ENCODE measurements at places on chromosomes 3 and 15.

GRCh38 chr3:179967622-179968021, 69.1 kb downstream of the PEX5L start:
- DNase-seq, result no peak

DNA sequence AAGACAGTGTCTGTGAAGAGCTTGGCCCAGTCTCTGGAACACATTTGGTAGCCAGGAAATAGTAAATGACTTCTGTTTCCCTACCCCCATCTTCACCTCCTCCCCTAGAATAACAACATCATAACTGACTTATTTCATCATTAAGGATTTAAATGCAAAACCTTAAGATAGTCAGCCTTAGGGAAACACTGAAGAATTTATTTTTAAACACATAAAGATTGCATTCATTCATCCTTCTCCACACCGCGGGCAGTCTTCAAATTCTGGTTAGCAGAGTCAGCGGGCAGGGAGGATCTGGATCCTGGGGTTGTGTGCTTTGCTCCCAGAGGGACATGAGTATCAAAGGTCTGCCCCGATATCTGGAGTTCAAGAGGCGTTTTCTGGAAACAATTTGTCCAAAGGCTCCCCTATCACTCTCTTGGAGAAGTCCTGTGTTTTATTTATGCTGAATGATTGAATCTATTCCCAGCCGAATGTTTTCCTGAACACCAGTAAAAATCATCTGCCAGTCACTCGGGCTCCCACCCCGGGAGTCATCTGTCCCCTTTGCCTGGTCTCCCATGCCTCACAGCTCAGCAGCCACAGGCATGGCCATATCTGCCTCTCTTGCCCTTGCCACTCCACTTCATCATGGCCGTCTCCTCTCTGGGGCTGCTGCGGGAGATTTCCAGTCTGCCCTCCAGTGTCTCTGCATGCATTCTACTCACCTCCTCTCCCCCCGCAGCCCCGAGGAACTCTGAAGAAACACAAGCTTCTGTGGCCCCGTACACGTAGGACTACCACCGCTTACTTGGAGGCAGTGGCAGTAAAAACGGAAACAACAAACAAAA, 234.7 kb upstream of the CTDSPL start:
- DNase-seq, result no peak

DNA sequence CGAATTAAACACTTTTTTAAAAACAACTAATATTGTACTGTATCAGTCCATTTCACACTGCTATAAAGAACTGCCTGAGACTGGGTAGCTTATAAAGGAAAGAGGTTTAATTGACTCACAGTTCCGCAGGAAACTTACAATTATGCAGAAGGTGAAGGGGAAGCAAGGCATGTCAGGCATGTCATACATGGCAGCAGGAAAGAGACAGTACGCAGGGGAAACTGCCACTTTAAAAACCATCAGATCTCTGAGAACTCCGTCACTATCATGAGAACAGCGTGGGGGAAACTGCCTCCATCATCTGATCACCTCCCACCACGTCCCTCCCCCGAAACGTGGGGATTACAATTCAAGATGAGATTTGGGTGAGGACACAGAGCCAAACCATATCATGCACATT, 162.8 kb upstream of the TPM1 start:
- no peak for DNase-seq

DNA sequence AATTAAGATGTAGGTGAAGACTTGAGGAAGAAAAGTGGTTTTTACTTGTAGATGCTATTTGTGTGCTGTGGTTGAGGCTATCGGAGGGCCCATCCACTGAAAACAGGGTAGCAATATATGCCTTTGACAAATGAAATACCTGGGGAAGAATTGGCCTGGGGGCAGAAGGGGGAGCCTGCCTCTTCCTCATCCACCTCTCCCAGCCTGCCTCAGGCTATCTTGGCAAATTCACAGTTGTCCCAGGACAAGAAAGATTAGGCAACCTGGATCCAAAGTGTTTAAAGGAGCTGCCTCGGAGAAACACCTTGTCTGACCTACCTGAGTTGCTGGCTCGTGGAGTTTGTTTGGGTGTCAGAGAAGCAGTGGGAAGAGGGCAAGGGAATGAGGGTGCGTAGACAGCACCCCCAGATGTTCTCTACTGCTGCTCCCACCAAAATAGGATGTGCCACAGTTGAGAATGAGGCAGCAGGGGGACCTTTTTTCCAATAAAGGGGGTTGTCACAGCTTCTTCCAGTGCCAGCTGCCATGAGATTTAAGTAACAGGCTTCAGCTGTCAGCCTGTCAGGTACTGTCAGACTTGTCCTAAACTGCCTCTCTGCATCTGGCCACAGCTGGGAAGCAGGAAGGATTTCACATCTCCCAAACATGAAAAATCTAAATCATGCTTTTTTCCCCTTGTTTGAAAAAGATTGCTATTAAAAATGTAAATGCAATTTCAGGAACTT, 9.2 kb downstream of the PLEKHO2 start:
- no peak for DNase-seq

GRCh38 chr15:56844471-56844870, 74.0 kb upstream of the TCF12 start:
- DNase-seq, result no peak

DNA sequence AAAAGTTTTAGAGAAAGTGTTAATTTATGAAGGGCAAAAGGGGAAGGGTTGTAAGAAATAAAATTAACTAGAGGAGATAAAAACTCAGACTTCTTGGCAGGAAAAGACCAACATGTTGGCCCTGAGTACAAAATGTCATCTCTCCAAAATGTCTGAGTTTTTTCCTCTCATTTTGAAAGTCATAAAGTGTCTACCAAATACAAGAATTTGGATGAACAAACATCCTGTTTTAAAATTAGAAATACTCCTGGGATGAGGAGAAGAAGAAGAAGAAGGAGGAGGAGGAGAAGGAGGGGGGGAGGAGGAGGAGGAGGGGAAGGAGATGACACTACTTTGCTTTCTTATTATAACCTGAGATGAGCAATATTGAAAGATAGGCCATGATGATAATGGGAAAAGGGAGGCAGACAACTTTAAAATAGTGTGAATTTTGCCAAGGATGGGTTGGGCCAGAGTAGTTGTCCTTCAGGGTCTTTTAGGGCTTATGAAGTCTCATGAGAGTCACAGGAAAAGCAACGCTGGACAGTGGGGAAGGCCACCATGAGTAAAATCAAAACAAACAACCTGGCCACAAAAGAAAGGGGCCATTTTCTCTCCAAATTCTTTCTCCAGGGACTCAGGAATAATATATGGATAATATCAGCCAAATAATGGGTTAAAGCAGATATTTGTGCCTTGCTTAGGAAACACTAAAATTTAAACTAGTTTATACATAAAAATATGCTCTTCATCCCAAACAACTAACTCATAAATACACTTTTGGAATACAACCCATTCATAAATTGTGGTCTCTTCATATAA, 632.9 kb downstream of the EPHA3 start:
- no peak for DNase-seq

GRCh38 chr3:3221528-3221927, 42.0 kb upstream of the CRBN start:
- no peak for DNase-seq

- DNase-seq, result no peak
These were observed 529.8 kb upstream of the NAALADL2 start for GRCh38 chr3:174329321-174329720.

- DNase-seq, result no peak
These were observed 418.2 kb upstream of the ZNF717 start for GRCh38 chr3:76203578-76203977.

DNA sequence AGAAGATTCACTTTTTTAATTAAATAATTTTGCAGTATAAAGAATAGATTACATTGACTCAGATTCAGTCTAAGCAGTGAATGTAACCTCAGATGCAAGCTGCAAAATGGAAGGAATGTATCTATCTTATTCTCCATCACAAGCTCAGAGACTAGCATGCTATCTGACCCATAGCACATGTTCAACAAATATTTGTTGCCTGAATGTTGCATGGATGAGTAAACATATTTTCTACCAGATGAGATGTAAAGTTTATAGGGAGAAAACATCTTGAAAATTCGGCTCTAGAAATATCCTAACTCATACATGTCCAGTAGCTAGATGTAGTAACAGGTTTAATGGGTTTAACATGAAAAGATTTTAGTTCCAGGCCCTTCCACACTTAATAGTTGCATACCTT, 234.2 kb downstream of the MECOM start:
- DNase-seq, result no peak

DNA sequence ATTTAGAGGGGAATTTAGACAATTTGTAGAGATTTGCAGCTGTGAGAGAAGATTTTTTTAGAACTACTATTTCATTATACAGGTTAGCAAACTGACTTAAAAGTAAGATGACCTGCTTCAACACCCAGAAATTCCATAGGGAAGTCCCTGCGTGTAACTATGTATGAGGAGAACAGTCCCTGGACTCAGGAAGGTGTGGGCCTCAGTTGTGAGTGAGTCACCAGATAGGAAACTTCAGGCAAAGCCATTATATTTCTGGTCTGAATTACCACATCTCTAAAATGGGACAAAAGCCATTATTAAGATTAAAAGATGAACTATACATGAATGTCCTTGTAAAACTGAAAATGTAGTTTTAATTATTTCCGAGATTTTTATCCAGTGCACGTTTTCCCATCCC, 488.3 kb upstream of the GOLIM4 start:
- no peak for DNase-seq

- no peak for DNase-seq
These were observed 41.6 kb upstream of the DLG1 start for GRCh38 chr3:197339841-197340520.

GRCh38 chr3:71621825-71622537, 38.5 kb upstream of the FOXP1 start:
- no peak for DNase-seq

DNA sequence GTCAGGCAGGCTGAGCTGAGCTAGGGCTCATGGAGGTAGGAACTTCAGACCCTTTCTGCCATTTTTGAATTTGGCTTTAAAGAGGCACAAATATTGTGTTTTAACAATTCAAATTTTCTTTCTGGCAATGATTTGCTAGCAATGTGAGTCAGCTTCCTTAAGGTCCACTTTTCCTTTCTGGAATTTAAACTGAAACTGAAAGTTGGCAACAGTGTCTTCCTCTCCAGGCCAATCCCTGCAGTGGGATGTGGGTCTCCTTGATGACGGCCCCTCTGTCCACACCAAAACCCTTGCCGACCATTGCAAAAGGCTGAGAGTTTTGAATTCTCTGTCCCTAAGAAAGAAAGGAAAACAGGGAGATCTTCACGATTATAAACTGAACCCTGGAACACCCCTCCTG, 27.1 kb downstream of the RPSA start:
- no peak for DNase-seq

- no peak for DNase-seq
These were observed 19.9 kb downstream of the ZNF710 start for GRCh38 chr15:90020936-90021507.

GRCh38 chr3:144032531-144033239, 61.1 kb downstream of the DIPK2A start:
- DNase-seq, result no peak

DNA sequence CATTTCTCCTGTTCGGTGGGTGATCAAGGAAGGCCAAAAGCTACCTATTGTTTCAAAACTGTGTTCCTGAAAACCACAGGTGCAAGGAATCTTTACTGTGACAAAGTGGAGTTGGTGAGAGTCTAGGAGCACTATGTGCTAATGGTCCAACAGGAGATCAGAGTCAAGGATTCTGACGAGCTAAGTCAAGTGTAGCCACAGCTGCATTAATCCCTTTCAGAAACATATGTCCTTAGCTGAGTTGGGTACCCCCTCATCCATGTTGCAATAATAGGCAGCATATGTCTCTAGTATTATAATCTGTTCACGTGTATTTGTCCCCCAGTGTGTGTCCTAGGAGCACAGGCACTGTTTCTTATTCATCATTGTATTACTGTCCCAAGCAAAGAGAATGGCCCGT, 1.7 kb downstream of the VPS39 start:
- DNase-seq, result no peak

DNA sequence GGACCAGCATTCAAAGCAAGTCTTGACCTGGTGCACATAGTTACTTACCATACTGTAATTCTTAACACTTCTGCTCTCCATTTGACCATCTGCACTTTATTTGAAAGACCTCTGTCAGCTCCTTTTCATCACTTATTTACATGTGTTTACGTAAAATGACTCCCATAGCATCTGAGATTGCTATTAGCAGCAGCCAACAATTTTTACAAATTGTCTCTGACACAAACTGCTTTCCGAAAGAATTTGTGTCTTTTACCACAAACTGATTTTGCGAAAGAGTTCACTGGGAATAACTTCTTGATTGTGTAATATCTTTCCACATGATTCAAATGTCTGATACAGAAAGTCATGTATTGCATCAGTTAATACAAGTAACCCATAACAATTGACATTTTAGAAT, 144.1 kb upstream of the PEX5L start:
- no peak for DNase-seq

GRCh38 chr3:94071713-94072284, 8.9 kb downstream of the NSUN3 start:
- no peak for DNase-seq

- DNase-seq, result no peak
These were observed 781 bp downstream of the TRNT1 start for GRCh38 chr3:3127432-3128010.

GRCh38 chr3:54053211-54053610, 69.1 kb upstream of the CACNA2D3 start:
- DNase-seq, result no peak

DNA sequence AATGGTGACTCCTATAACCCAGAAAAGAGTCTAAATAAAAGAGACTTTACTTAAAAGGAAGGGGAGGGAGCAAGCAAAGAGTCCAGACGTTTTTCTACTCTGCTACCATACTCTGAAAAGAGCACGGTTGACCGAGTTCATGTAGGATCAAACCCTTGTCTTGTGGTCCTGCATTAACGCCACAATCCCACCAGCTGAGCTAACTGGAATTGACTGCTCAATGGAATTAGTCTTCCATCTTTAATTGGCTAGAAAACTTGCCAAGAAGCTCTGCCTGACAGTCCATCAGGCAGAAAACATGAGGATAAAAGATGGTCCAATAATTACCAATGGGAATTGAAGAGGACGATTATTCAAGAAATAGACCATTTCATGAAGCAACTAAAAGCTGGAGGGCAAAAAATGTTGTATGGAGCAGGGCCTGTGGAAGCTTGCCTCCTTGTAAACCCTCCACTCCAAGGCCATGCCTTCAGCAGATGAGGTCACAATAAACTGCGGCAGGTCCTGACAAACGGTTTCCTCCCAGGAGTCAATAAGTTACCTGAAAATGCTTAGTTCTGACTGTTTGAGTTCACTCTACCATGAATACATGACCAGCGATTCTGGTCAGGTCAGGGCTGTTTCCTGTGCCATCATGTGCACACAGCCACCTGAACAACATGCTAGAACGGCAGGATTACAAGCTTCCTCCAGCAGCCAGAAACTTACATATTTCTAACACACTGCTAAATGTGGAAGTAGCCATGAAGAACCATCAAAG, 35.6 kb upstream of the ARHGEF3 start:
- DNase-seq, result no peak

- no peak for DNase-seq
These were observed 521.2 kb downstream of the ZIC1 start for GRCh38 chr3:147930232-147930807.
